ENCODE measurements at places on chromosomes 1 and 21. TPM values are rescaled to one million over a fixed set of nuclear protein-coding genes. Genes with fewer than 3 reads are reported as not detected.

DNA sequence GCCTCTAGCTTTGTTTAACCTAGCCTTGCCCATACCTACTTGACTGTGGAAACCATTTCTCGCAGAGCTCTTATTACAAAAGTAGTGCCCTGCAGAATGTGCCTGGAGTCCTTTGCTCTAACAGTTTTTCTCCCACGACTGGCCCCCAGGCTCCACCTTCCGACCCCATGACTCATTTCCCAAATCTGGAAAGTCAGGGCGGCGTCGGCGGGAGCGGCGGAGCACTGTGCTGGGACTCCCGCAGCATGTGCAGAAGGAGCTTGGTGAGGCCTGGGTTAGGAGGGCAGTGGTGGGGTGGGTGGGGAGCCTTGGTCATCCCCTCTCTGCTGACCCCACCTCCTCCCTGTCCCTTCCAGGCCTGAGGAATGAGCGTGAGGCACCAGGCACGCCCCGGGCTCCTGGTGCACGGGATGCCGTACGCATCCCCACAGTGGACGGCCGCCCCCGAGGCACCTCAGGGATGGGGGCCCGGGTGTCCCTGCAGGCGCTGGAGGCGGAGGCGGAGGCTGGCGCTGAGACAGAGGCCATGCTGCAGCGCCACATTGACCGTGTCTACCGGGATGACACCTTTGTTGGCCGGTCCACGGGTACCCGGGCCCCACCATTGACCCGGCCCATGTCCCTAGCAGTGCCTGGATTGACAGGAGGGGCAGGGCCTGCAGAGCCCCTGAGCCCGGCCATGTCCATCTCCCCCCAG is 47.5 kb downstream of the YARS1 start:
- DNase-seq, result no peak

DNA sequence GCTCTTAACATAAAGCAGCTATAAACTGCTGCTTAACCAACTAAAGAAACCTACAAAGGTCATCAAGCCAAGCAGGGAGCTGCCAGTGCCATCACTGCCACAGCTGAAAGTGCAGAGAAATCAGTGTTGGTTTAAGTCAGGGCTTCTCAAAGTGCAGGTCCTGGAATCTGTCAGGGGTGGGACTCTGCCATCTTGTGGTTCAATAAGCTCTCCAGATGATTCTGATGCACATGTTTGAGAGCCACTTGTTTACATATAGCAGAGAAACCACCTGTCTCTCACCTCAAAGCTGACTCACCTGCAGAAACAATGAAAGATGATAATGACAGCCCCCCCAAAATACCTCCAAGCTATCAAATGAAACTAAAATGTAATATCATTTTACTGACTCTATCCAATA is 49.3 kb downstream of the SH3GLB1 start:
- DNase-seq, result no peak

- no peak for DNase-seq
Observed at GRCh38 chr1:221105578-221105977, 226.3 kb downstream of the HLX start.

- DNase-seq, result no peak
Observed at GRCh38 chr1:26723013-26723991, 27.5 kb downstream of the ARID1A start.

DNA sequence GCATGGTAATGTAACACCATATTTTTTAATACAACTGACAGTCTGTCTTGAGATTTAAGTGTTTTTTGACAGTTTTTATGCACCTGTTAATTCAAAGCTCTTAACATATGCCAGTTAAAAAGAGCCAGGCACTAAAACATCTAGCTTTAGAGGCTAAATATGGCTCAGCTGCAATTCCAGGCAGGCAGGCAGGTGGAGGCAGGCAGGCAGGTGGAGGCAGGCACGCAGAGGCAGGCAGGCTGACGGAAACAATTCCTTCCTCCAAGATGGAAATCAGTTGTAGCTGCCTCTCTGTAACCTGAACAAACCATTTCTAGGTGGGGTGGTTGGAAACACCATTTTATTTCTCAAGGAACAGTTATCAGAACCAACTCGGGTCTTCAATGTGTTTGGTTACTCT is 51.2 kb downstream of the GORAB start:
- no peak for DNase-seq

- no peak for DNase-seq
Observed at GRCh38 chr1:161357073-161357472, 10.6 kb downstream of the CFAP126 start.

DNA sequence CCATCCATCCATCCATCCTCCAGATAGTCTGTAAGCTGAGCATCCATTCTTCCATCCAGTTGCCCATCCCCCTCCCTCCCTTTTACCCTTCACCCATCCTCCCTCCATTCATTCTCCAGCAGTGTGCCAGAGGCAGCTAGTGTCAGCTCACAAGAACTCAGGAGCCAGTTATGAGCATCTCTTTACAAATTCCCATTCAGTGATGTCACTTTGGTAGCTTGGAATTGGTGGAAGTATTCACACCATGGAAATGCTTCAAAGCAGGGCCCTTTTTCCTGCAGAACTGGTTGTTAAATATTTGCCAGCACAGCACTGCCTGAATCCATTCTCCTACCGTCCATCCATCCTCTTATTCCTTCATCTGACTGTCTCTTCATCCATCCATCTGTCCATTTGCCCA is 72.5 kb downstream of the ARHGEF10L start:
- DNase-seq, result no peak

CFHR1 gene
- total RNA-seq, result not detected

OLIG2 gene
- total RNA-seq, result 1.4 TPM

DNA sequence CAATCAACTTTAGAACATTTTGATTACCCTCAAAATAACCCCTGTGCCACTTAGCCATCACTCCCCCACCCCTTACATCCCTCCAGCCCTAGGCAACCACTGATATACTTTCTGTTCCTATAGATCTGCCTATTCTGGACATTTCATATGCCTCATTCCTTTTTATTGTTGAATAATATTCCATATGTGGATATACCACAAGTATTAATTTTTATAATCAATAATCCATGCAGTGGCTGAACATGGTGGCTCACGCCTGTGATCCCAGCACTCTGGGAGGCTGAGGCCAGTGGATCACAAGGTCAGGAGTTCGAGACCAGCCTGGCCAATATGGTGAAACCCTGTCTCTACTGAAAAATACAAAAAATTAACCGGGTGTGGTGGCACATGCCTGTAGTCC is 20.1 kb upstream of the MED18 start:
- no peak for DNase-seq

DNA sequence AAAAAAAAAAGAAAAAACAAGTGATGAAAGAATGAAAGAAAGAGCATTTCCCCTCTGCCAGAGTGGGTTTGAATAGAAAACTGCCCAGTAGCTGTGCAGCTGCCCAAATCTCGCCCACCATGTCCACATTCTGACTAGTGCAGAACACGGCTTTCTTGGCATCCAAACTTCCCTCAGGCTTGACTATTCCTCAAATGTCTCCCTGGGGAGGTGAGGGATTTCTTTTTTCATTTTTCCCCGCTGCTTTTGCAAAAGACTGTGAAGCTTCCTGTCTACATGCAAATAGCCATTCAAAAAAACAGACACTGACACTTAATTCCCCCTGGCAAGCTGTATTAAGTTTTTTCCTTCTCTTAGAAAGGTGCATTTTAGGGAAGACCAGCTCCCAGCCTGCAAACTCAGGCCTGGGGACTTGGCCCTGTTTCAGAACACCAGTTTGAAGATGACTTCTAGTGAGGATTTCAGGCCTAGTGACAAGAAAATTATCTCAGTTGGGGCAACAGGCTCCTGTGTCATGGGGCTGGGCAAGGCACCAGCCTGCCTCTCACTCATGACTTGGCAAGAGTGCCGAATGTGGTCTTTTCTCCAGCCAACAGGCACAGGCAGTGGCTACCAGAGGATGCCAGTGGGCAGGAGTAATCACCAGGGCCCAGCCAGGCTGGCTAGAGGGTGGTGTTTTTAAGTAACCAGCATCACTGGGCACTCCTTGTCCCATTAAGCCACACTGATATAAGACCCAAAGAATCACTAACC is 178.1 kb upstream of the NFIA start:
- DNase-seq, result no peak

GRCh38 chr1:10516925-10517676 is 42.4 kb downstream of the PEX14 start:
- DNase-seq, result no peak

GRCh38 chr1:184388971-184389370 is 2.1 kb downstream of the C1orf21 start:
- no peak for DNase-seq

- no peak for DNase-seq
Observed at GRCh38 chr1:187665483-187665882, 836.7 kb downstream of the PLA2G4A start.

- peak; percentile 58 for DNase-seq
Observed at GRCh38 chr1:247111700-247112478, 7.7 kb upstream of the ZNF669 start.

GRCh38 chr1:43438953-43439581 is 14.7 kb downstream of the HYI start:
- DNase-seq, result no peak

S100A14 gene
- 1.4 TPM for total RNA-seq

DNA sequence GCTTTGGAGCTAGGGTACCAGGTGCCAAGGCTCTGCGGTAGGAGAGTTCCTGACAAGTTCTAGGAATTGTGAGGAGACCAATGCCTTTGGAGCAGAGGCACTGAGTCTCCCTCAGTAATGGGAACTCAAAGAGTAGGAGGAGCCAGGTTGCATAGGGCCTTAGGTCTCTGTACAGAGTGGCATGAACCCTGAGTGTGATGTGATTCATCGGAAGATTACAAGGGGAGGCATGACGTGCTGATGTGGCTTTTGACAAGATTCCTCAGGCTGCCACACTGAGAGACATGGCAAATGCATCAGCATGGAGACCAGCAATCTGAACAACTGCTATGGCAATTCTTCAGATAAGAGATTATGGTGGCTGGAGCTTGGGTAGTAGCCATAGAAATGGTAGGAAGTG is 94.6 kb upstream of the SLC44A3 start:
- DNase-seq, result no peak

- no peak for DNase-seq
Observed at GRCh38 chr1:23745515-23745914, 2.2 kb downstream of the ELOA start.

GRCh38 chr21:34736116-34736874 is 67.5 kb downstream of the CLIC6 start:
- no peak for DNase-seq

DNA sequence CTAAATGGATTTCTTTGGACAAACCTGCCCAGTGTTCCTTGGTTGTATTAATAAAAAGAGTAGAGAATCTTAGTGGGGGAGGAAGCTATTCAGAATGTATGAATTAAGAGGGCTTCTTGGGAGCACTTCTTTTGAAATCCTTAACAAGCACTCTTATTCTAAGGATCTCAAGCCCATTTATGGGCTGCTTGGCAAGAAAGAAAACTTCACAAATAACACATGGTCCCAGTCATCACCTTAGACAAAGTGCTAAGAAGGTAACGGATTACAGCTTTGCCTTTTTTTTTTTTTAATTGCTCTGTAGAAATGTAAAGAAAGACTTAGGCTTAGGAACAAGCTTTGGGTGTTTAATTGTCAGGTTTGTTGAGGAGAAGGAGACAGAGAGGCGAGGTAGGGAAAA is 76.6 kb upstream of the IPO9 start:
- no peak for DNase-seq

DNA sequence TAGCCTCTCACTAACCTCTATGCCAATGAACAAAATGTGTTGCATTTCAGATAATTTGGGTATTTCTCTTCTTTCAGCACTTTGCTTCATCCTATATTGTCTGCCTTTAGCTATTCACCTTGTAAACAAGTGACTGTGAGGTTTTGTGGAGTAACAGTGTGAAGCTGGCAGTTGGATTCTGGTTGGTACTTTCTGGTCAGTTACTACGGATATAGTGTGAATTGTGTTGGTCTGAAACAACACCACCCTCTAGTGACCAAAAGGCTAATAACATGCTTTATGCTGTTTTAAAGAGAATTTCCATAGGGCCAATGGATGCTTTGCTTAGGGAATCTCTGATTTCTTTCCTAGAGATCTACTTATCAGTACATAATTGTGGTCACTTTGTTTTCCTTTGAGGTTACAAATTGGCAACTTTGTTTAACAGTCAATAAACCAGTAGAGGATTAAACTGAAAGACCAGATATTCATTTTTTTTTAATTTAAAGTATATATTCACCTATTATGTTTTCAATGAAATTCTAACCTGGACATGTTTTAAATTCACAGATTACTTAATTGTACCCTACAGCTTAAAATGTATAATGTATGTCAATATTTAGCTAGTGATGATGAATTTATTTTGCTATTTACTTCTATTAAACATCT is 2.5 kb upstream of the PTGER3 start:
- DNase-seq, result peak; percentile 20

GRCh38 chr1:219293410-219293809 is 119.7 kb downstream of the LYPLAL1 start:
- no peak for DNase-seq

HES3 gene
- not detected for total RNA-seq

DNA sequence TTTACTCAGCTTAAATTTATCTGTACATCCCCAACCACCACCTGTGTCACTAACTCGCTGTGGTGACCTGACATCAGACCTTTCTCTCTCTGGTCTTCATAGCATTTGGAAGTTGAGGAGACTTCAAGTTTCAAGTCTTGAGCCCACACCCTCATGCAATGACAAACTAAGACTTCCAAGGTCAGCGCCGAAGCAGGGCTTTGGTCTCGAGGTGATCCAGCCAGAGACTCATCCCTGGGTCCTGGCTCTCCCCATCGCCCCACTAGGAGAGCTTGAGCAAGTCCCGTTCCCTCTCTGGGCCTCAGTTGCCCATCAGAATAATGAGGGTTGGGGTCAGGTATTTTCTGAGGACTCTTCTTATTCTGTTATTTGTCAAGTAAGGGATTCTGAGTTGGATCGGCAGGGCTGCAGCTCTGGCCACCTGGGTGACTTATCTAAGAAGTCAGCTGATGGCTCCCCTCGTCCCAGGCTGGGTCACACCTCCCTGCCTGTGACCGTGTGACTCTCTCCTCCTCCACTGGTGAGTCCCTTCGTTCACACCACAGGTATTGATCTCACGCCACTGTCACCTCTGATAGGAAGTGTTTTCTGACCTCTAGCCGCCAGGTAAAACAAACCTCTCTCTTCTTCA is 143.7 kb upstream of the RUNX3 start:
- no peak for DNase-seq

PCSK9 gene
- total RNA-seq, result 18.7 TPM

ELAPOR1 gene
- total RNA-seq, result 14.6 TPM

APCS gene
- total RNA-seq, result not detected

DNA sequence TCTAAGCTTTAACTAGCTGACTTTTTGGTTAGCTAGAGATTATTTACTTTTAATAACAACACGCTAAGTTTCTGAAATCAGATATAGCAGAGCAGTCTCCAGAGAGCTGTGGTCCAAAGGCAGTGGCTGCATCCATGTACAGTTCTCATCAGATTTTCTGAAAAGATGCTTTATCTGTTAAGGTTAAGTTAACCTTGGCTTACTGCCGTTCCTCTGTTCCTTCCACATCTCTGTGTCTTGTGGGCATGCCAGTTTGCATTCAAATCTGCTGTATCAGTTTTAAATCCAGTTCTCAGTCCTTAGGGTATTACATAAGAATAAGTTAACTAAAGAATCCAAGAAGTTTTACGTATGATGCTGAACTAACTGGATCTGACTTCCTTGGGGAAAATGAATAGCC is 46.8 kb downstream of the SPATA46 start:
- DNase-seq, result no peak

GRCh38 chr1:55310505-55310971 is 95.4 kb upstream of the USP24 start:
- no peak for DNase-seq
